ENCODE measurements at places on chromosomes 5 and 9. TPM values are rescaled to one million over a fixed set of nuclear protein-coding genes. Genes with fewer than 3 reads are reported as not detected.

DNA sequence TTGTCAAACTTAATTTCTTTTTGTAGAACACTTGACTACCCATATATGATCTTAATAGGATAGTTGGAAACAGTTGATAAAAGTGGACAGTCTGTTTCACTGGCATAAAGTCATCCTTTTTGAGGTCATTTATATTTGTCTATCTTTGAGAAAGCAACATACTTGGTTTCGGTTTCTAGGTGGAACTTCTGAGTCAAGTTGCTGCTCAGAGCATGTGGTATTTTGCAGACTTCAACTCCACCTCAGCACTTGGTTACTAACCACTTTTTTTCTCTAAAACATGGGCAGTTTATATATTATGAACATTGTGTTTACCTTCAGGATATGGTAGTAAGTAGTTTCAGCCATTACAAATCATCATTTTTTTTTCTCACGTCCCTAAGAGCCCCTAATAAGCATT lies 1749.0 kb upstream of the C9orf72 start:
- DNase-seq = no peak

DNA sequence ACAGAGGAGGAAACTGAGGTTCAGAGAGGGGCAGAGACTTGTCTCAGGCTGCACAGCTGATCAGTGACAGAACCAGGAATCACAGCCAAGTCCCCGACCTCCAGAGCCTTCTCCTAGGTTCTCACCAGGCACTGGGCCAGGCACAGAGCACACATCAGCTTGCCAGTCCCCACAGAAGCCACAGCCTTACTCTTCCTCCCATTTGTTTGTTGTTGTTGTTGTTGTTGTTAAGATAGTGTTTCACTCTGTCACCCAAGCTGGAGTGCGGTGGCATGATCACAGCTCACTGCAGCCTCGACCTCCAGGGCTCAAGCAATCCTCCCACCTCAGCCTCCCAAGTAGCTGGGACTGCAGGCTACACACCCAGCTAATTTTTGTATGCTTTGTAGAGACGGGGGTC lies 41.4 kb downstream of the NAIF1 start:
- no peak for DNase-seq

GRCh38 chr9:74724317-74724716 lies 163.4 kb downstream of the TRPM6 start:
- DNase-seq = no peak

DNA sequence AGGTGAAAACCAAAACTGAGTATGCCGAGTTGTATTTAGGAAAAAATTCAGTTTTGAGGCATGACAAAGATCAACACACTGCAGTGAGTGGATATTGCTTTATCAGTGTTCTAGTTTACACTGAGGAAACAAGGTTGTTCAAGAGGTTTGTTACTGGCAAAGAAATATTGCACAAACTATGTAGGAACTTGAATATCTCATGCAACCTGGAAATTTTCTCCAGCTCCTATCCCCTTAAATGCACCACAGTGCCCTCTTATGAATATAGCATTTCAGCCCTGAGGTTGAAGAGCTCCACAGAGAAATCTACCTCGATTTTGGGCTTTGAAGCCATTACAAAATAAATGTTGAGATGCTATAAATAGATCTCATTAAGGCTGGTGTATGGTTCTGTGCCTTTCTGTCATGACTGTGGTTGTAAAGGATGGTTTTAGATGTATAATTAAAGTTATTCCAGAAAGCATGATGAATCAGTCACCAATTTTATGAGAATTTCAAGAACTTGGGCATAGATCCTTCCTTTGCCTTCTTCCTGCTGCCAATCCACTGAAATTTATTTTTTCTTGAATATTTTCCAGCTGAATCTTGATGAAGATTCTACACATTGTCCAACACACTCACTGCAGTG lies 159.3 kb downstream of the SPATA31D1 start:
- no peak for DNase-seq

DNA sequence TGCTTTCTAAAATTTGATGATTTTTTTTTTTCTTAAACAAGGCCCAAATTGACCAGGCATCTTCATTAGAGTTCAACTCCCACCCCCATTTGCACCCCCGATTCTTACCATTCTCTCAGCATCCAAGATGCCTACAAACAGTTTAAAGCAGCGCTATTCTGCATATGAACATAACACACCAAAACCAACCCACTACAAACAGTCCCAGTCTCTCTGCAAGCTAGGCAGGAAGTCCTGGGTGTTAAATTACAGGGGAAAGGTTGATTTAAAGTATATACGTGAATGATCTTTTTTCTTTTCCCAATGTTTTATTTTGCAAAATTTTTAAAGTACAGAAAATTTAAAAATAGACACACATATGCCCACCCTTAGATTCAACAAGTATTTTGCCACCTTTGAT lies 127.0 kb downstream of the ADAMTS12 start:
- no peak for DNase-seq

Gene FST
- total RNA-seq = 16.6 TPM

Data from H1 (cell line).